ENCODE measurements at places on chromosomes 13 and 19.
A peak's percentile ranks its signal among the peaks of the same experiment; 100 is the strongest.

DNA sequence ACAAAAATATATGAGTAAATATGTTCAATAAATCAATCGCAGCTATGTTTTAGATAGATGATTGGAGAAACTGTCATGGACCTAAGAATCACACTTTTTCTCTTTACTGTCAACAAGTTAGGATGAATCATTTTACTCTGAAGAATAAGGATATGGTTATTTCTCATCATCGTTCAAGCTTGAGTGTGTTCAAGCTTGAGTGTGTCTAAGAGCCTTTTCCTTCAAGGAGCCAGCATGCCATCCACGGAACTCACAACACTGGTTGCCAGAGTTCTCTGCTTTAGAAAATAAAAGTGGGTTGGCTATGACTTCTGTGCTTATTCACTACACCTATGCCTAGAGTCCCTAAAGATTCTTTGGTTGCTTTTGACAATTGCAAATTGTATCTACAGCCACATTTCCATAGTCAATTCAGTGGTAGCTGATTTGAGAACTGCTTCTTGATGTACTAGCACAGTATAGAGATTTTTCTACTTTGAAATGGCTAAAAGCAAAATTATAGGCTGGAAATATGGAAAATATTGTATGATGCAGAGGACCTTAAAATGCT is 58.1 kb upstream of the SCEL start:
- no peak for DNase-seq

- no peak for DNase-seq
These were observed 34.3 kb downstream of the ZNRF4 start for GRCh38 chr19:5489551-5489950.

- no peak for DNase-seq
These were observed 36.5 kb upstream of the CYP2B6 start for GRCh38 chr19:40954573-40954972.

DNA sequence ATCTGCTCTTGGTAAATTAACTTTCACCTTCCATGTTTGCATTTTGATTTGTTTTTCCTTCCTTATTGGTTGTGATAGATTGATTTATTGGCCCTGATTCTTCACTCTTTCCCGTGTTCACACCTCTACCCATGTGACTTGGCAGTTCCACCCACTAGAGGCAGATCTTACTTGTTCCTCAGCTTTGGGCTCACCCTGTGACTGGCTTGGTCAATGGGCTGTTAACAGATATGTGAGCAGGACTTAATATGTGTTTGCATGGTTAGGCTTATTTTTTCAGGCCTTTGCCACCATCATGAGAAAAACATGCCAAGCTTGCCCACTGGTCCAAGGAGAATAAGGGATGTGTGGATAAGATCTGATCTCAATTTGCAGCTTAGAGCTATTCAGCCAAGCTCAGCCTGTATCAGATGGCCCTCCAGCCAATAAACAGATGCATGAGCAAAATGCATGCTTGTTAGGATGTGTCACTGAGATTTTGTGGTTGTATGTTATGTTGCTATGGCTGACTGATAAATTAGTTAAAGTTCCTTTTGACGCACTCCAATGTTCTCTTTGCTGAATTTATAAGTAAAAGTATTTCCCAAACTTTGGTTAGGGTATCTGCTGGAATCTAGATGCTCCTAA is 48.0 kb downstream of the RGCC start:
- DNase-seq, result no peak

- DNase-seq, result no peak
These were observed 460.6 kb downstream of the FGF14 start for GRCh38 chr13:101941095-101941783.

DNA sequence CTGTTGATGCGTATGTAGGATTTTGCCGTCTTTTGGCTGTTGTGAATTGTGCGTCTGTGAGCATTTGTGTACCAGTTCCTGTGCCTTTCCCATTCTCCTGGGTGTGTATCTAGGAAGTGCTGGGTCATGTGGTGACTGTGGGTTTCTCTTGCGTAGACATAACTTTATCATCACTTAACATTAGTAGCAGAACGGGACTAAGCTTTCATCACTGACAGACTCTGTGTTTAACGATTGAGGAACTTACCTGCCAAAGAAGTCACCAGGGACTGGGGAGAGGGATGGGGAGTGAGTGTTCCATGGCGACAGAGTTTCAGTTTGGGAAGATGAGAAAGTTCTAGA is 15.0 kb downstream of the FZR1 start:
- no peak for DNase-seq

- no peak for DNase-seq
These were observed 200.9 kb downstream of the OXGR1 start for GRCh38 chr13:96793404-96793755.

- no peak for DNase-seq
These were observed 114.2 kb upstream of the UQCRFS1 start for GRCh38 chr19:29326849-29327840.

DNA sequence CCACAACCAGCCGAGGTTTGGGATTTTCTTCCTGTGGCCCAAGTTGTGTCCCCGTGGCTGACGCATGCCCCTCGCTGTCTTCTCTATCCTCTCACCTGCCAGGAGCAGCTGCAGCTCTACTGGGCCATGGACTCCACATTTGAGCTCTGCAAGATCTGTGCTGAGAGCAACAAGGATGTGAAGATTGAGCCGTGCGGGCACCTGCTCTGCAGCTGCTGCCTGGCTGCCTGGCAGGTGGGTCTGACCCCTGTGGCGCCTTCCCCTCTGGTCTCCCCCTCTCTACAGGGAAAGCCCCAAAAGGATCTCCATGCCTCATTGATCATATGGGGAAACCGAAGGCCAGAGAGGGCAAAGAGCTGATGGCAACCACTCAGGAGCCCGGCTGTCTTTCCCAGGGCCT is 14.6 kb downstream of the CBLC start:
- DNase-seq, result no peak

- no peak for DNase-seq
These were observed 12.5 kb downstream of the ALG5 start for GRCh38 chr13:36986462-36987240.

DNA sequence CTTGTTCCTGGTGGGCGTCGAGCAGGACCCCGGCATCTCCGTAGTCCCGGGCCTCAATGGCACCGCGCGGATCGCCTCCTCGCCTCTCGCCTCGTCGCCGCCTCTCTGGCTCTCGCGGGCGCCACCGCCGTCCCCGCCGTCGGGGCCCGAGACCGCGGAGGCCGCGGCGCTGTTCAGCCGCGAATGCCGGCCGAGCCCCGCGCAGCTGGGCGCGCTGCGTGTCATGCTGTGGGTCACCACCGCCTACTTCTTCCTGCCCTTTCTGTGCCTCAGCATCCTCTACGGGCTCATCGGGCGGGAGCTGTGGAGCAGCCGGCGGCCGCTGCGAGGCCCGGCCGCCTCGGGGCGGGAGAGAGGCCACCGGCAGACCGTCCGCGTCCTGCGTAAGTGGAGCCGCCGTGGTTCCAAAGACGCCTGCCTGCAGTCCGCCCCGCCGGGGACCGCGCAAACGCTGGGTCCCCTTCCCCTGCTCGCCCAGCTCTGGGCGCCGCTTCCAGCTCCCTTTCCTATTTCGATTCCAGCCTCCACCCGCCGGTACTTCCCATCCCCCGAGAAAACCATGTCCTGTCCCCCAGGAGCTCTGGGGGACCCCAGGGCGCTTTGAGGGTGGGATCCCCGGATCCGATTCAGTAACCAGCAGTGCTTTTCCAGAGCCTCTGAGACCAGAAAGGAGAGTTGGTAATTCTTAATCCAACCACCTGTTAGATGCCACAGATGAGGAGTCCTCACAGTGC is 885 bp downstream of the MLNR start:
- DNase-seq, result no peak

DNA sequence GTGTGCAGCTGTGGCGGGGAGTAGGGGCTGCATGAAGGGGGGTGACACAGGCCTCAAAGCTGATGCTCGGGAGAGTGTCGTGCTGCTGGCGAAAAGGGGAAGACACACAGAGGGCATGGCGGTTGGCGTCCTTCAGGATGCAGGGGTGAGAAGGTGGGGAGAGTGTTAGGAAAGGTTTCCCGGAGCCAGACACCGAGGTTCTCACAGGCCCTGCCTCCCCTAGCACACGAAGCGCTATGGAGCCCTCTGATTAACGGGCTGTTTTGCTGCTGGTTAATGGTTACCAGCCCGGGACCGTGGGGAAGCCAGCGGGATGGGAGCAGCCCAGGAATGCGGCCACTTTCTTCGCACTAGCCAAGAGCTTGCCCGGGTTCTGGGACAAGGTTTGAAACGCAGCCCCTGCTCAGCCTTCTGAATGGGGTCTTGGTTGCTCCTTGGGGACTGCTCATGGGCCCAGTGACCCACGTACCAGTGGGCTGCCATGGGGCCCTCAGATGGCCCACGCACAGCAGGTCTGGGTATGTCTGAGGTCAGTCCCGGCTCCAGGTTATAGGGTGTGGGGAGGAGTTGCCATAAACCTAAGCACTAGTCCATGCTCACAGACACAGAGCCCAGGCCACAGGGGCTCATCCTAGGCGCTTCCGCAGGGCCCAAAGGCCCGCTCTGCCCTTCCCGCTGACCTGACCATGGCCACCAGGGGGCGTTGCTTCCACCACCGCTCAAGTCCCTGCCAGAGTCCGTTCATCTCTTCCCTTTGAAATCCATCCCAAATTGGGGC is 31.3 kb upstream of the ISYNA1 start:
- peak; percentile 64 for DNase-seq

GRCh38 chr13:111399776-111400538 is 79.5 kb downstream of the TEX29 start:
- no peak for DNase-seq

DNA sequence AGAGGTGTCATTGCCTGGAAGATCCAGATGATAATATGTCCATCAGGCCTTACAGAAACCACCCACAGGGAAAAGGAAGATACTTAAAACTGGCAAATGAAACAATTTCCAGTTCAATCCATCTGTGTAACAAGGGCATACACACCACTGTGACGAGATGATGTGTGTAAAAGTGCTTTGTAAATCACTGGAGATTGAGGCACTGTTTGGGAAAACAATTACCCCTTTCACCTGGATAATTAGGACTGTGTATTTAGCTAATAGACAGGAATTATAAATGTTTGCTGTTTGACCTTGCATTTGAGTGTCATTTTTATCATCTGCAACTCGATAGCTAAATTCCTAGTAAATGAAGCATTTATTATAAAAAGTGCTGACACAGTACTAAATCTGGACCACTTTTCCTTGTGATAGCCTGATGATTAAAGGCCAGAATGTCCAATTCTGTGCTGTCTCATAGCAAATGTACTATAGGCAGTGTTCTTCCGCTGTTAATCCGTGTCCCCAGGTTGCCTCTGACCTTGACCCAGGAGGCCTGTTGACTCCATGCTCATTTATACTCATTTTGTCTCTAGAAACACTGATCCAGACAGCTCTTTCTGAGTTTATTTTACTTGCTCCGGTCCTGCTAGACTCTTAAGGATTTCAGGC is 105.8 kb downstream of the LACC1 start:
- DNase-seq, result no peak

- no peak for DNase-seq
These were observed 20.7 kb upstream of the ZNF507 start for GRCh38 chr19:32324631-32325285.

- DNase-seq, result no peak
These were observed 389.2 kb downstream of the EFNB2 start for GRCh38 chr13:106145997-106146864.

DNA sequence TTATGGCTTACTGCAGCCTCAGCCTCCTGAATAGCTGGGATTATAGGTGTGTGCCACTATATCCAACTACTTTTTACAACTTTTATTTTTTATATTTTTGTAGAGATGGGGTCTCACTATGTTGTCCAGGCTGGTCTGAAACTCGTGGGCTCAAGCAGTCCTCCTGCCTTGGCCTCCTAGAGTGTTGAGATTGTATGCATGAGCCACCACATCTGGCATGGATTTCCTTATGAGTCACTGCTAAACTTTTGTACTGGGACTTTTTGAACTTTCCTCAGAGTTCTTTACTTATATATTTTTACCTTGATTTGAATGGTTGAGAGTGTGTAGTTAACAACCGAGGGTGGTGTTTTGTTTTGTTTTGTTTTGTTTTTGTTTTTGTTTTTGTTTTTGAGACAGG is 33.4 kb downstream of the DNAJC3 start:
- no peak for DNase-seq

DNA sequence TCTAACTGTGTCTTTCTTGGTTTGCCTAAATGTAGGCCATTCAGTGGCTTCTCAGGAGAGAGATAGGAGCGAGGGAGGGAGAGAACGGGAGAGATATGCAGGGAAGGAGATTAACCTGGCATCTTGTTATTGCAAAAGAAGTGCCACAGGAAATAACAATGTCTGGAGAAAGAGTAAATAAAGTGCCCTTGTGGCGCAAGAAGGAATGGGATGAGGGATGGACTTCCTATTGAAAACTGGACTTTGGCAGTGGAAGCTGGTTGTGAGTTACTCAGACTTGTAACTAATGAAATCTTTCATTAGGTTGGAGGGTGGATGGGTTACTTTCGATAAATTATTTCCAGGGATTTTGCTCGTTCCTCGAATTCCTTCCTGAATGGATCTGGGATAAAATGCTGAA is 136.1 kb downstream of the LACC1 start:
- DNase-seq, result no peak

GRCh38 chr13:35992964-35993363 is 138.2 kb downstream of the DCLK1 start:
- DNase-seq, result no peak

- DNase-seq, result no peak
These were observed 18.6 kb downstream of the SCEL start for GRCh38 chr13:77554069-77554468.

GRCh38 chr13:41150058-41150457 is 17.5 kb upstream of the KBTBD6 start:
- no peak for DNase-seq

DNA sequence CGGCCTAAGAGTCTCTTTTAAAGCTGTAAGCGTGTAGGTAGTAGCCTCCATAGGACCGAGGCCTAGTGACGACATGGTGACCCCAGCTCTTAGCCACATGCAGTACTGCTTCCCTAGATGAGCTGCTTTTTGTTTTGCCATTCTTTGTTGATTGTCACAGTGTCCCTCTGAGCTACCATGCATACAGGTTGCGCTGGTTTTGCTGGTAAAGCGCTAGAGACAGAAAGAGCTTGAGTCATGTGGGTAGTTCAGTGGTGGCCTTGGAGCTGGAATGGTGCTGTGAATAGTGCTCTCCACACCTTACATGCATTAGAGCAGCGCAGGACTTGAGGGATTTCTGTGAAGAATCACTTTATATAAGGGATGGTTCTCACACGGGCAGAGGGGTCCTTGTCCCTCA is 5.1 kb downstream of the HNRNPM start:
- no peak for DNase-seq

DNA sequence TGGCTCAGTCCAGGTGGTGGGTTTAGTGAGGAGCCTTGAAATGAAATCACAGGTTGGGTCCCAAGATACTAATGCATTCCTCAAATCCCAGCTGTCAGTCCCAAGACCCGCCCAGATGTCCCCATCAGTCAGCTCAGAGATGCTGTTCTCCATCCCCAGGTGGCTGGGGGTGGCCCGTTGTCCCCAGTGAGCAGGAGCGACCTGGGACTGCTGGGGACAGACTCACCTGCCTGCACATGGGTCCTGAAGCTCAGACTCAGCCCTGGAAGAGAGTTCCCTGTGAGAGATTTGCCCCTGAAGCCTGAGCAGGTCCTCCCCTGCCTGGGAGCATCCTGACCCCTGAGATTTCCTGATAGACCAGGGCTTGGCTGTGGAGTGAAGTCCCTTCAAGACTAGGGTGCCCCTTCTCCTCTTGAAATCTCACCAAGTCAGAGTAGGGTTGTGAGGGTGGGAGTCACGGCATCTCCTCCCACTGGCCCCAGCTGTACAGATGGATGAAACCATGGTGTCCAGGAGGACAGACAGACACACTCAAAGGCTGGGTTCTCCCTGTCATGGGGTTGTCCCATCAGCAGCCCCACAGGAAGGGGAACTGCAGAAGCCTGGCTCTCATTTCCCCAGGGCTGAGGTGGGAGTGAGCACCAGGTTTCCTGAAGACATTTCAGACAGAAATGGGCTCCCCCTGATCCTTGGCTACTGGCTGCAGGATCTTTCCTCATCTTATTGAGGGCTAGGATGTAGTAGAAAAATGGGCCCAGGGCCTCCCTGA is 14.4 kb downstream of the LILRA5 start:
- DNase-seq, result no peak
